ENCODE measurements at places on chromosomes 7 and 10.
A peak's percentile ranks its signal among the peaks of the same experiment; 100 is the strongest.

DNA sequence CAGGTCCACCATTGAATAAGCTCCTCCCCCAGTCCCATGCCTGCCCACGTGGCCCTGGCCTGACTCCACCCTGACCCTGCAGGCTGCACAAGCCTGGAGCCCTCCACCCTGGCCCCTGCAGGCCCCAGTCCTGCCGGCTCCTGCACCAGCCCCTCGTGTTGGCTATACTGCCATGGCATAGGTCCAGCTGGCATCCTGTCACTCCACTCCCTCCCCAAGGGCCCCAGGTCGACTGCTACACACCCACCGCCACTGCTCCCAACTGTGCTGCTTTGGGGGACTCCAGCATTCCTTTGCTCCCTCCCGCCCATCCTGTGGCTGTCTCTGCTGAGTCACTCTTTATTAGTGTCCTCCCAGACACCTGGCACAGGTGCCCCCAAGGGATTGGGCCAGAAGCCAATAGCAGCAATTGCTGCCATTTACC, 32.4 kb upstream of the HSPA12A start:
- no peak for DNase-seq

DNA sequence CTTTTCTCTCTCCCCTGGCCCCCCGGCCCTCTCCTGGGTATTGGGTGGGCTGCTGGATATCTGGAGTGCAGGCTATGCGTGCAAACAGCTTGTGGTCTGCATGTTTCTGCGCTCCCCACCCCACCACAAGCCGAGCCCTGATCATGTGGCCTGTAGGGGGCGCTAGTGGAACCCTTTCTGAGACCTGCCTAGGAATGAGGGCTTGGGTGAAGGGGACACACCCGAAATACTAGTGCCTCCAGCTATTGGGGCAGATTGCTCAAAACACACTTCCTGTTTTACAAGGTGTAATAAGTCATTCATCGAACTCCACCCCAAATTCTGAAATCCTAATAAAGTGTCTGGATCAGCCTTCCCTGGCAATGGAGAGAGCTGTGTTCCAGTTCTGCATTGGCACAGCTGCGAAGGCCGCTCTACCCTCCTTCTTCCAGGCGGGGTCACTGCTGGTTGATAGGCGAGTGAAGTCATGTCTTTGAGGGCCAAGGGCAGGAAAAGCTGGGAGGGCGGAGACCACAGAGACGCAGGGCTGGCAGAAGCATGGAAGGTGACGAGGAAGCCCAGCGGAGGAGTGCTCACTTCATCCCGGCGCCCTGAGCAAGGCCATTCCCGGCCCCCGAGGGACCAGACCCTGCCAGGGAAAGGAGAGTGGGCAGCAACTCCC, 19.8 kb upstream of the PRRT4 start:
- DNase-seq: no peak

- DNase-seq: no peak
Observed at GRCh38 chr7:23369695-23370404, 70.7 kb downstream of the MALSU1 start.

DNA sequence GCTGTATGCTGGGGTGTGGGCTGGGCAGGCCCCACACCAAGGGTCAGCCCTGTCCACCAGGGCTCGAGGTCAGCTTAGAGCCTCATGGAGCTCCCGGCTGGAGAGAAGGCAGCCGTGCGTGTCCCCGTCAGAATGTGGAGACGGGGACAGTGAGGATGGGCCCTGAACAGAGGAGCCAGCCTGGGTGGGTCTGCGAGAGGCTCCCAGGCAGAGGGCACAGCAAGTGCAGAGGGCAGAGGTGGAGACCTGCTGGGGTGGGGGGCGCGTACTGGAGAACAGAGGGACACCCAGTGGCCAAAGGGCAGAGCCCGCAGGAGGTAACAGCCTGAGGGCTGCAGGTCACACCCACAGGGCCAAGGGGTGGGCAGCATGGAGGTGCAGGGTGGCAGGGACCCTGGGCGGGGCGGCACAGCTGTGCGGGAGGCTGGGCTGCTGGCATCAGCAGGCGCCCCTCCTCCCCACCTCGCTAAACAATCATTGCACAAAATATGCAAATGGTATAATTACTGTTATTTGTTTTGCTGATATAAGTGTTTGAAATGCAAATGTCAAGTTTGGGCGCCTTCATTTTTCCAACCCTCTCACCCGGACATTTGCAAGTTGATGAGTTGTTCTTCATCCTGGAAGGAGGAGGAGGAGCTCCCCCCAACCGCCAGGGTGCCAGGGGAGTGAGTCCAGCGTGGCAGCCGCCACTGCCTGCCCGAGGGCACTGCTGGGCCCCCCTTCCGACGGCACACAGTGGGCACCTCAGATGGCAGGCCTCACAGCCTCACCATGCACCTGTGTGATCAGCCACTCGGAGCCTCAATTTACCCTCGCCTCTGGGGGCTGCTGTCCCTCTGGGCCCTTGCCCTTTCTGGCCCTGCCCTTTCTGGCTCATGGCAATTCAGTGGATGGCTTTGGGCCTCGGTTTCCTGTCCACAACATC, 35.0 kb downstream of the ELFN1 start:
- no peak for DNase-seq

GRCh38 chr10:79028056-79028430, 40.7 kb upstream of the ZMIZ1 start:
- DNase-seq: no peak

DNA sequence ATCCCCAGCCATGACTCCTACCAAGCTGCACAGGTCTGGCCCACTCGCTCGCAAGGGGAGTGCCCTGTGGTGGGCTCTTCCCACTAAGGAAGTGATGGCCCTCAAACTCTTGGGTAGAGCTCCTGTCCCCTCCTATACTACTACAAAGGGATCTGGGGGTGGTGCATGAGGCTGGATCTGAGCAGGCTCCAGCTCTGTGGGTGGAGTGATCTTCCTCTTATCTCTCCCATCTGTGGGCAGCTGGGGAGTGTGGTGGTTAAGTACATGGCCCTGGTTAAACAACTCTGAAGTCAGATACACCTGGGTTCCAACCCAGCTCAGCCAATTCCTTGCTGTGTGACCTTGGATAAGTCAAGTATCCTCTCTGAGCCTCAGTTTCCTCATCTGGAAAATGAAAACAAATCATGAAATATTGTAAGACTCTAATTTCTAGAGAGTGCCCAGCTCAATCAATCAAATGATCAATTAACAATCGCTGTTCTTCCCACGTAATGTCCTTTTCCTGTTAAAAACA, 17.4 kb downstream of the DDIT4 start:
- DNase-seq: no peak

GRCh38 chr7:151368136-151368571, 26.5 kb downstream of the NUB1 start:
- peak; percentile 17 for DNase-seq

DNA sequence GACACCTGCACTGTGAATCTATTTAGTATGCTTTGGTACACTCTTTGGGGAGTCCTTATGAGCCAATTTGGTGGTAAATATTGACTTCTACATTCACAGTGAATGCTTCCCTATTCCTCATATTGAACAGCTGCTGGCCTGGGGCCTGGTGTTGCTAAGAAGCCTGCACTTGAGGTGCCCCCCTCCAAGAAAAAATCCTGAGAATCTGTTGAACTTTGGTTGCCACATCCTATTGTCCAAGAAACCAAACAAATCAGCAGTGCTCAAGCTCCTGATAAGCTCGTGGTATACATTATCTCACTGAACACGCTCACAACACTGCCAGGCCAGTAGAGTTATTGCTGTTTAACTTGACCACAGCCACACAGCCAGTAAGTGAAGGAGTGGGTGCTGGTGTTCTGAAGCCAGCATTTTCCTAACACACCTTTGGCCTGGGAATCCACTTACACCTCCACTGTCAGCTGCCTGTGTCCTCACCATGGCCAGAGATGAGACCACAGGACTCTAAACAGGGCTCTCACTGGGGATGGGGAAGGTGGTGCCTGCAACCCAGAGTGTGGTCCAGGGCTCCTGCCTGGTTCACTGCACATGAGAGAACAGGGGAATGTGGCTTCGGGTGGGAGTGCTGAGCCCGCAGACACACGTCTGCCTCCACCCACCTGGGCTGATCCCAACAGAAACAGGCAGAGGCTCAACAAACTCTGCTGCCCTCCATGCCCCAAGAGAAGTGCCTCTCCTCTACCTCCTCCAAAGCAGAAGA, 6.7 kb downstream of the DDC start:
- no peak for DNase-seq

DNA sequence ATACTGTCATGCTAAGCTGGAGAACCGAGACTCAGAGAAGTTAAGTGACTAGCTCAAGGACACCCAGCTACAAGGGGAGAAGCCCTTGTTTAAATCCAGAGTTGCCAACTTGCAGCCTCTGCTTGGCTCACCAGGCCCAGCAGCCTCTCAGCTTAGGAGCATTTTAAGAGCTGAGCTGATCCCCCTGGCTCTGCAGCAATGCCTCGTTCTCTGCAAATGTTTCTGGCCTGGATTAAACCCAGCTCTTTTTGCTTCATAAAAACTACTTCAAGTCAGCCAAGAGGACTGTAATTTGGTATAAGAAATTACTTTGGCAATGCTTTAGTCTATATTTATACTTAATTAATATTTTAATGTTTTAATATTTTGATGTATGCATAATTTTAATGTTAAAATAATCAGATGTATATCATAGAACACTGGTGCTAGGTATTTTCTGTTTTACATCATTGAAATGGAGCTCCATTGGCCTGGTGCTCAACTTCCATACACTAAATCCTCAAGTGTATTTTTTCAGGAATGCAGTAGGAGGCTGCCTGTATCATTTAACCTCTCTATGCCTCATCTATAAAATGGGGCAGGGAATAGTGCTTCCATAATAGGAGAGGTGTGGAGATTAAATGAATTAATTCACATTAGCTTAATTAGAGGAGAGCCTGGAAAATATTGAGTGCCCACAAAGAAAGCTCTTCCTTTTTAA, 184.2 kb downstream of the EMX2 start:
- DNase-seq: no peak

DNA sequence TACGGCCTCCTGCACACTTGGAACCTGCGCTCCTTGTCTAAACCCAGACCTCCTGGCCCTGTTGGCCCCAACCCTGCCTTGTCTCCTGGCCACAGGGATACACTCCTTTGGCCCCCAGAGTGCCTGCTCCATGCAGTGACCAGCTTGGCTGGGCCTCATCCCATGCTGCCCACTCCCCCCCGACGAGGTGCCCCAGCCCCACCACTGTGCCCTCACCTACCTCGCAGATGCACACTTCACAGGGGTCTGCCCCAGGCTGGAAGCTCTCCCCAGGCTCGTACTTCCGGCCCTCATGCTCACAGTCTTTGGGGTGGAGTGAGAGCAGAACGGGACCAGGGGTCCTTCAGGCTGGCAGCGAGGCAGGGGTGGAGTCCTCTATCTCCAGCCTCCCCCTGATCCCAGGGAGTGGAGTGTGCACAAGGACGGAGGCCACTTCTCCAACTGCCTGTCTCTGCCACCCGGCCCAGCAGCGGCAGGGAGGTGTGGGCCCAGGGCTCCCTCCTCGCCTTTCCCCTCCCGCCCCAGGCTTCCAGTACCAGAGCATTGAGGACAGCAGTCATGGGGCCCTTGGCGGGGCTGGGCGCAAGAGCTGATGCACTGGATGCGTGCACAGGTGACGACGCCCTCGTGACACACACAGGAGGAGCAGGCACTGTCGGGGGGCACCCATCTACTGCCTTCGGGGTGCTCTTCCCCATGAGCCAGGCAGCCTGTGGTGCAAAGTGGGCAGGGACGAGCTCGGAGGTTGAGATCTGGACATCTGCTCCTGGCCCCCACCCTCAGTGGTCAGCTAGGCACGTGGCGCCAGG, 22.1 kb downstream of the ATP6V1F start:
- DNase-seq: no peak

DNA sequence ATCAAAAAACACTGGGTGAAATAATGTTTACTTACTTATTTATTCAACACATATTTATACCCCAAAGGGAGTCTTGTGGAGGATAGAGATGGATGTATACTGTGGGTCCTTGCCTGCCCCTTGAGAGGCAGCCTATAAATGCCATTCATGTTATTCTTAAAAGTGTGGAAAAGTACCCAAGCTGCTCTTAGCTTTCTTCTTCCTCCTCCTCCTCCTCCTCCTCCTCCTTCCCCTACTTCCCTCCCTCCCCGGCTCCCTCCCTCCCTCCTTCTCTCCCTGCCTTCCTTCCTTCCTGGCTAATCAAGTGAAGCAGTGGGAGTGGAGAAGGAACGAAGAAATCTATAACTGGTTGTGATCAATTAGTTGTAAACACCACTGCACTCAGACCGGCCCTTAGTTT, 21.2 kb upstream of the IGF2BP3 start:
- DNase-seq: no peak

GRCh38 chr10:97297556-97298222, 5.3 kb upstream of the ARHGAP19 start:
- no peak for DNase-seq

- no peak for DNase-seq
Observed at GRCh38 chr10:60009710-60010383, 103.5 kb upstream of the CCDC6 start.

DNA sequence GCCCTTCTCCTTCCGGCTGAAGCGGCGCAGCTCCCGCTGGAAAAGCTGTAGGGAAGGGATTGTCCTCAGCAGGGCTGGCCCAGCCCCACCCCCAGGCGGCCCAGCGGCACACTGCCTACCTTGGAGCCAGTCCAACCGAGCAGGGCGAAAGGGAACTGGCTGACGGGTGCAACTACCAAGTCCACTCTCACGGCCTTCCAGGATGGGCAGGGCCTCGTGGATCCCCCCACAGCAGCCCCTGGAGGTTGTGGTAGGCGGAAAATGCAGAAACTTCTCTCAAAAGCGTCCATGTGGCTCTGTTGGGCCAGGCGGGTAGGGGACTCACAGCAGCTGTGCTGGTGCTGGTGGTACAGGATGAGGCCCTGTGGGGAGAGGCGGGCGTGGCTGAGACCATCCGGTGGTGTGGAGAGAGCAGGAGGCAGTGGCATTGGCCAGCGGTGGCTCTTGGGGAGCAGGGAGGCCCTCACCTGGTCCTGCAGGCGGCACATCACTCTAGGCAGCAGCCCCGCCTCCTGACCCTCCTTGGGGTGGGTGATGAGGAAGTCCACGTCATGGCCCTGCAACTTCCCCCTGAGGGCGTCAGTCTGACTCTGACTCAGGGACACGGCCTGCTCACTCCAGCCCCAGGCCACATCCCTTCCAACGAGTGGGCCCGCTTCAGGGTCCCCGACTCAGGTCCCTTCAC, 8.4 kb upstream of the PGAM2 start:
- DNase-seq: no peak

DNA sequence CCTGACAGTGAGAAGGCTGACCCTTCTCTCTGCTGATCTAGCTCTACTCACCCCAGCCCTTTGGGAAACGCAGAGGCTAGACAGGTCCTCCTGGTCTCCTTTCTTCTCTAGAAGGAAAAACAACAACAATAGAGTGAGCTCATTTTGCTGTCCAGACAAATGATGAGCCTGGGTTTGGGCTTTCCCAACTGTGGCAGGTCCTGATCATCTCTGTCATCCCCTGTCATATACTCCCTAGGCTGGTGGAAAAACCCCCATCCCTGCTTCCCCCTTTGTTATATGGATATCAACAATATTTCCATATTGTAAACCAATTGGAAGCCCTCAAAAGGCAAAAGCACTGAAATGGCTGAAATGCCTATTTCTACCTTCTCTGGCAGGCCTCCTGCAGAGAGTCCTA, 9.2 kb upstream of the DDIT4 start:
- no peak for DNase-seq
